Activated CD4-positive, CD25-positive, alpha-beta regulatory T cell treated with anti-CD3 and anti-CD28 coated beads, Interleukin-2, amount 50 U/mL, for 24 hours (primary cell): ENCODE measurements at places on chromosomes 5 and 9.

DNA sequence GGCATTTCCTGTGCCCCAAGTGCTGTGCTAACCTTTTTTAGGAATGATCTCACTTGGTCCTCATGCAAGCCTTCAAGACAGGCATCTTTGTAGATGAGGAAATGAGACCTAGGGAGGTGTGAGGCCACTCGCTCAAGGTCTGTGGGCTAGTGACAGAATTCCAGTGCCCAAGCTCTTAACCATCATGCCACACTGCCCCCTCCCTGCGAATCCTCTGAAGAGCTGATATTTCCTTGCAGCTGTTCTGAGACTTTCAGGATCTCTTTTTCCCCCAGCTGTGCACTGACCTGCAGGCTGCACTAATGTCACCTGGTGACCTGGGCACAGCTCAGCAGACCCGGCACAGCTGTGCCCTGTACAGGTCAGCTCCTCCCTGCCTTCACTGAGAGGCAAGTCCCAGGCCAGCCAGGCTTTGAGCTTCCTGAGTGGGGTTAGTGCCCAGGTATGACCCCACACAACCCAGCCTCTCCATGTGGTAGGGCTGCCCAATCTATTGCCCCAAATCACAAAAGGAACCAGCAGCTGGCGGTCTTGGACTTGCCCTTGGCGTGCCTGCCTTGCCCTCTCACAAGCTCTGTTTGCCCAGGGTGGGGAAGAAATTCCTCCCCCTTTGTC, 32.7 kb downstream of the MORN5 start:
- ATAC-seq = no peak

- no peak for ATAC-seq
Measured at GRCh38 chr9:4902135-4902475, 83.0 kb upstream of the JAK2 start.

DNA sequence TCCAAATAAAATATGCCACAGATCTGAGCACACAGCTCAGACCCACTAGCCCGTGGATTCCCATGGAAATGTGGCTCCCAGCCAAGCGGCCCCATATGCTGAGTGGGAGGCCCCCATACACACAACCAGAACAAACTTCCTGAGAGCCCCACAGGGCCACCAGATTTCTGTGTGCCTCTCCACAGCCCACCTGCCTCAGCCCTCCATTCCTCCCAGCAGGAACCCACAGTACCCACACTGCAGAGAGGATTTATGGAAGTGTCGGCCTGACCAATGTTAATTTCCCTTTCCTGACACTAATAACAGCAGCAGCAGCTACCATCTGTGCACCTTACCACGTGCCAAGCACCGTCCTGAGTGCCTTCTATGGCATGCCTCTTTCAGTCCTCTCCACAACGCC, 99.3 kb upstream of the SPOCK1 start:
- ATAC-seq = no peak

GRCh38 chr5:68243681-68244080, 28.1 kb downstream of the PIK3R1 start:
- ATAC-seq = no peak

- ATAC-seq = no peak
Measured at GRCh38 chr9:112856843-112857242, 33.8 kb downstream of the SLC46A2 start.

DNA sequence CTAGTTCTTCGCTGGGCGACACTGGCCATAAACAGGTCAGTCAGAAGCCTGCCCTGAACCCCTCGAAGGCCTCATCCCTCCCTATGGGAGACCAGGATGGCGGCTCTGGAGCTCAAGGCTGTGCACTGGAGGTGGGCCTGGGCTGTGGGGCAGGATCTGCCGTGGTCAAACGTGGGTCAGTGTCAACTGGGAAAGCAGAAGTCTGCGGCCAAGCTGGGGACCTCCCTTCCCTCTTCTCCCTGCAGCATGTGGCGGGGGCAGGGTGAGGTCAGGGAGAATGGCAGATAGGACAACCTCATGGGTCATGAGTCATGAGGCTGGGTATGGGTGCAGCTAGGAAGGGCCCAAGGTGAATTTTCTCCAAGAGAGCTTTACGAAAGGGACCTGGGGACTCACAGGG, 132.9 kb downstream of the RXRA start:
- ATAC-seq = no peak

- no peak for ATAC-seq
Measured at GRCh38 chr9:20490246-20490834, 132.0 kb downstream of the MLLT3 start.

GRCh38 chr5:111392181-111392580, 120.2 kb downstream of the STARD4 start:
- ATAC-seq = no peak

DNA sequence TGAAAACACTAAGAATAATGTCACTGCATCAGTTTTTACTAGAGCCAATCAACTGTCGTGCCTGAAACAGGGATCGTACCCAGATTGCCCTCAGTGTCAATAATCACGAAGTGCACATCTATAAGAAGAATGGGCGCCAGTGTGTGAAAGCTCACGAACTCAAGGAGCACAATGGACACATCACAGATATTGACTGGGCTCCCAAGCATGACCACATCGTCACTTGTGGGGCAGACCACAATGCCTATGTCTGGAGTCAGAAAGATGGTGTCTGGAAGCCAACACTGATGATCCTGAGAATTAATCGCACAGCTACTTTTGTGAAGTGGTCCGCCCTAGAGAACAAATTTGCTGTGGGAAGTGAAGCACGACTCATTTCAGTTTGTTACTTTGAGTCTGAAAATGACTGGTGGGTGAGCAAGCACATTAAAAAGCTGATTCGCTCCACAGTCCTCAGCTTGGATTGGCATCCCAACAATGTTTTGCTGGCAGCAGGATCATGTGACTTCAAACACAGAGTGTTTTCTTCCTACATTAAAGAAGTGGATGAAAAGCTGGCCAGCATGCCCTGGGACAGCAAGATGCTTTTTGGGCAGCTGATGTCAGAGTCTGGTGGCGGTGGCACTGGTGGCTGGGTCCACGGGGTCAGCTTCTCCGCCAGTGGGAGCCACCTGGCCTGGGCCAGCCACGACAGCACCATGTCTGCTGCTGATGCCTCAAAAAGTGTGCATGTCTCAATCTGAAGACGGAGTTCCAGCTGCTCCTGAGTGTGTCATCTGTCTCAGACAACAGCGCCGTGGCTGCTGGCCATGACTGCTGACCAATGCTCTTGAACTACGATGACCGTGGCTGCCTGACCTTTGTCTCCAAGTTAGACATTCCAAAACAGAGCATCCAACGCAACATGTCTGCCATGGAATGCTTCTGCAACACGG, 32.2 kb downstream of the NSA2 start:
- no peak for ATAC-seq

DNA sequence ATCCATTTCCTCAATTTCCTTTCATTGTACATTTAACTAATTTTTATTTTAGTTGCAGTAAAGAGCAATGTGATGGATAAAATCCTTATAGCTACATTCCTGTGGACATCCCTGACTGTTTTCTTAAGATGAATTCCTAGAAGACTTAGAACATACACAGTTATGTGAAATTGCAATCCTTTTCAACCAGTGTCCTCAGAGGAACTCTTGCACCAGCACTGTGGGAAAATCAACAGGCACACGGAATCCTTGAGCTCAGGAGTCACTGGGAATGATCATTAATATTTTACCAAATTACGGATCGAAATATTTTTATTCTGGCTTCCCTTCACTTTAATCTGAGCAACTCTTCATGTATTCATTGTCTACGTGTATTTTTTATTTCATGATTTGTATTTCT, 901.9 kb upstream of the WWC1 start:
- no peak for ATAC-seq

DNA sequence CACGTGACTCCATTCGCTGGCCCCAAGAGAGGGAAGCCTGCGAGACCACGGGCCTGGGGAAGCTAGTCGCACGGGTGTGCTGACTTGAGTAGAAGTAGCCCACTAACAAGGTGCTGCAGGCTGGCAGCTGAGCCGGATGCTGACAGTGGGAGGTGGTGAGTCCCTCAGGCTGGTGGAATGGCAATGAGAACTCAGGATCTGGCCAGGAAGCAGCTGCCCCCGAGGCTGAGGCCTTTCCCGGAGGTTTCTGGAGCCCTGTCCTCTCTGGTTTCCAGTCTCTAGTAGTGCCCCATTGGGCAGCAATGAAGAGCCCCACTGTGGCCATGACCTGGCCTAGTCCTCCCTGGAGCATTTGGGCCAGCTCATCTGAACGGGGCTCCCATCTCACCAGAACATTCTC, 366.7 kb upstream of the IRX4 start:
- ATAC-seq = no peak

DNA sequence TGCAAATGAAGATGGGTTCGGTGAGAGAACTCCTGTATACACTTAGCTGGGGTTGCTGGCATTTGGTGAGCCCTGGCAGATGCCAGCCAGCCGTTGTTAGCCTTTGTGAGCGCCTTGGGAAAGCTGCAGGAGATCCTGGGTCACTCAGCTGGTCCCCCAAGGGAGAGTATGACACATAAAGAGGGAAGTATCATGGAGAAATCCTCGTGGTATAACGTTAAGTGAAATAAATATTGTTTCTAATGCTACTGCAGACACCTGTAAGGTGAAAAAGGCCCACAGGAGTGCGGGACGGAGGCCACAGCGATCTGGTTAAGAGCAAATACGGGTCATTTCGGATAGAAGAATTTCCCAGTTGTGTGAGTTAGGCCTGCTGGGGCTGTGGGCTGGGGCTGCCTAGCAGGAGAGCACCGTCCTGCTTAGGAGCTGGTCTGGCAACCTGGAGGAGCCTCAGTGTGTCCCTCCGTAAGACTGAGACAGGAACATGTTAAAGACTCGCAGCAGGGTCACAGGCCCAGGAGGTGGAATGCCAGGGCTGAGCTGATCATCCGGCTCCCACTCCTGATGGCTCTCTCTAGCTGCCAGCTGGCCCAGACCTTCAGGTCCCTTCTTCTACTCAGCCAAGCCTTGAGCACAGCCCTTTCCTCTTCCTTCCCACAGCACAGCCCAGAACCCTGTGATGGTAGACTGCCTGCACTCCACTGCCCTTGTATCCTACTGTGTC, 4.9 kb downstream of the NKX2-5 start:
- ATAC-seq = no peak

- peak; percentile 89 for ATAC-seq
Measured at GRCh38 chr5:111254613-111255012, 30.4 kb downstream of the CAMK4 start.

DNA sequence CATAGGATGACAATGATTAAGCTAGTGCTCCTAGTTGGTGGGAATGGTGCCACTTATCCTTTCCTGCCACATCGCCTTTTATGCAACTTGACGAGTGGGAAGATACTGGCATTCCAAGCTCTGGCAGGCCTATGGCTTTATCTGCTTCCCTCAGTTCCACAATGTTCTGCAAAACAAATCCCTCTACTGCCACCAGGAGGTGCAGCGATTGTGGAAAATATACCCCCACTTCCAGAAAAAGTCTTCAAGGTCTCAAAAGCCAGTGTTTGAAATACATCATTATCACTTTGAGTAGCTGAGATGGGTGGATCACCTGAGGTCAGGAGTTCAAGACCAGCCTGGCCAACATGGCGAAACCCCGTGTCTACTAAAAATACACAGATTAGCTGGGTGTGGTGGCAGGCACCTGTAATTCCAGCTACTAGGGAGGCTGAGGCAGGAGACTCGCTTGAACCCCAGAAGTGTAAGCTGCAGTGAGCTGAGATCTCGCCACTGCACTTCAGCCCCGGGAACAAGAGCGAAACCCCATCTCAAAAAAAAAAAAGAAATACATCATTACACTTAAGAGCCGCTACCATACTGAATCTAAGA, 3.4 kb downstream of the CLINT1 start:
- ATAC-seq = no peak
